Tibial artery (tissue), 4 donors: ENCODE measurements at places on chromosomes 6 and 20.
A peak's percentile ranks its signal among the peaks of the same experiment; 100 is the strongest.

DNA sequence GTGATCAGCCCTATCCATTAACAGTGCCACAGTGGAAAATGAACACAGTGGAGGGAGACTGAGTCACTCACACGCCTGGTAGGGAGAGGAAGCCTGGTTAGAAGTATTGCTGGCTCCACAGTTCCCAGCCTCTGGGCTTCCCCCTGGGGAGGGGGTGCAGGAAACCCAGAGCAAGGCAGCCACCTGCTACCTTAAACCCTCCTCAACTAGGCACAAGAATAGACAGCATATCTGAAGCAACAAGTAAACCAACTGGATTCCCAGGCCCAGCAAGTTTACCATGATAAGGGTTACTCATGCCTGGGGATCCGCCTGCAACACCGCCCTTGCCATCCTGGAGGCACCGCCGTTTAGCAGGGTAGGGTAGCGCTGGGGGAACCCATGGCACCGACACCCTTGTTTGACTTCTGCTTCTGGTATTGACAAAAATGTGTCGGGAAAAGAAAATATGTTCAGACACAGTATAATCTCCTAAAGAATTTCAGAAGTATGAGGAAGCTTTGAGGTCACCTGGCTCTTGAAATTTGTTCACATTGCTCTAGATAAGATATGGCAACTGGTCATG, 38.3 kb downstream of the SLC22A23 start:
- DNase-seq: no peak

DNA sequence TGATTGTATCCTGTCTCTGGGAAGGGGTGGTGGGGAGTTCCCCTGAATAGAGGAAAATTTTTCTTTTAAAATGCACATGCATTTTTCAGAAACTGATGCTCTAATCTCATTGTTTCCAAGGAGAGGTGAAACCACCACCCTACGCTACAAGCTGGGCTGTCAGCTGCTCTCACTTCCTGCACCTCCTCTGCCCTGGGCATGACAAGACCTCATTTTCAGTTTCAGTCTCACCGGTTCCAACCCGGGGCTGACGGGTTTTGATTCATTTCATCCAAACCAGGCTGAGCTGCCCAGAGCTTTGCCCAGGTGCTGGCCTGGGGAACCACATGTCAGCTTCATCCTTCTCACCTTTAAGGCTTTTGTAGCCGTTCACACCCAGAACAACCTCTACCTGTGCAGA, 99.7 kb downstream of the EYA2 start:
- DNase-seq: no peak

- DNase-seq: no peak
Measured at GRCh38 chr6:3905945-3906845, 57.0 kb downstream of the FAM50B start.

DNA sequence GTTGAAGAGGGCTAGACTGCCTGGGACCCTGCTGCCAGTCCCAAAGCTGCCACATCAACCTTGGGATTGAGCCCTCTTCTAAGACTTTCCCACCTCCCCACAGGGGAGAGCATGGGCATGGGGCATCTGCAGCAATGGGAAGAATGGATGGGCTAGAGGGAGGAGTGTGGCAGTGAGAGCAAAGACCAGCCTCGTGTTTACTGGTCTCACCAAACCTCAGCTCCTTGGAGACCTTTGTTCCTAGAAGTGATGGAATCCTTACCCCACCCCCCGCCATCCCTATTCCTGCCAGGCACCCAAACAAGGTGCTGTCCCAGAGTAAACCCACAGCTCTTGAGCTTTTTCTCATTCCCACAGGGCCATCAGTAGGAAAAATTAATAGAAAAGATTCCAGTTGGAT, 20.0 kb upstream of the ARMC12 start:
- DNase-seq: no peak

DNA sequence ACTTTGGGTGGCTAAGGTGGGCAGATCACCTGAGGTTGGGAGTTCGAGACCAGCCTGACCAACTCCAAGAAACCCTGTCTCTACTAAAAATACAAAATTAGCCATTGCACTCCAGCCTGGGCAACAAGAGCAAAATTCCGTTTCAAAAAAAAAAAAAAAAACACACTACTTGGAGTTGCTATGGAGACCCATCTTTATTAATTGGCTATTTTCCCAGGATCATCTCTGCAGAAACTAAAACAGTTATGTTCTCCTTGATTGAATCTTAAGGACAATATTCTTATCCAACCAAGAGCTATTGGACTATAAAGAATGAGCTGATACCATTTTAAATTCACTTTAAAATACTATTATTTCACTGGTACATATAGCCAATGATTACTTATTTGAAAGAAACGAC, 14.7 kb downstream of the AKIRIN2 start:
- DNase-seq: no peak

- no peak for DNase-seq
Measured at GRCh38 chr6:25016014-25016720, 80.4 kb upstream of the RIPOR2 start.

DNA sequence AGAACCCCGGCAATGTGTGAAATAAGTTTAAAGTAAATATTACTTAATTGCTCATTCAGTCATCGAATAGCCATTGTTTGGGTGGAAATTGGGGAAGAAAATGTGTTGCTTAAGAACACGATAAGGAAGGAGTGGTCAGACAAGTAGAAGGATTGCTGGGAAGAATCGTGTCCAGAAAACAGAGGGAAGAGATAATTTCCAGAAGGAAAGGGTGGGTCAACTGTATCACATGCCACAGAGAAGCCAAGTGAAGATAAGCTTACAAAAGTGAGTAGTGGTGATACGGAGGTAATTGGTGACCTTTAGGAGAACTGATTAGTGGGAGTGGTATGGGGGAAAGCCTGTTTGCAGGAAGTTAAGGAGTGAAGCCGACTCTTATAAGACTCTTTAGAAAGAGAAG, 306.2 kb downstream of the SOX4 start:
- DNase-seq: no peak

- DNase-seq: no peak
Measured at GRCh38 chr20:58107533-58107932, 120.9 kb downstream of the ANKRD60 start.

GRCh38 chr6:127494240-127494767, 24.8 kb downstream of the MTCL3 start:
- DNase-seq: no peak

GRCh38 chr6:129890164-129890563, 29.0 kb upstream of the TMEM244 start:
- DNase-seq: no peak

DNA sequence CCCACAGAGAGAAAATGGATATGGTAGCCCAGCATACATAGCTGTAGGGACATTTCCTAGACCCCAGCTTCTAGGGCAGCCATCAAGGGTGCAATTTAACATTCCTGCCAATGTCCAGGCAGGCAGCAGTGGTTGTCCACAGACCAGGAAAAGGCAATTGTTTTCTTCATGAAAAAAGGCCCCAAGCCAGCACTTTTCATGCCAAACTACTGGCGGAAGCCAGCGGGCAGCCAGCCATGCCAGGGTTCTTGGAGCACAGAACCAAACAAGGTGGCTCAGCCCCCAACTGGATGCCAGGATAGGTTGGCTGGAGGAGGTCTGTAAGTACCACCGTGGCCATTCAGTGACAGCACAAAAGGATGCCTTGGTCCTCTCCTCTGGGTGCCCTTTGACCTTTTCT, 94.6 kb downstream of the BANF2 start:
- peak; percentile 32 for DNase-seq

GRCh38 chr6:119626884-119627619, 277.5 kb upstream of the MAN1A1 start:
- no peak for DNase-seq

DNA sequence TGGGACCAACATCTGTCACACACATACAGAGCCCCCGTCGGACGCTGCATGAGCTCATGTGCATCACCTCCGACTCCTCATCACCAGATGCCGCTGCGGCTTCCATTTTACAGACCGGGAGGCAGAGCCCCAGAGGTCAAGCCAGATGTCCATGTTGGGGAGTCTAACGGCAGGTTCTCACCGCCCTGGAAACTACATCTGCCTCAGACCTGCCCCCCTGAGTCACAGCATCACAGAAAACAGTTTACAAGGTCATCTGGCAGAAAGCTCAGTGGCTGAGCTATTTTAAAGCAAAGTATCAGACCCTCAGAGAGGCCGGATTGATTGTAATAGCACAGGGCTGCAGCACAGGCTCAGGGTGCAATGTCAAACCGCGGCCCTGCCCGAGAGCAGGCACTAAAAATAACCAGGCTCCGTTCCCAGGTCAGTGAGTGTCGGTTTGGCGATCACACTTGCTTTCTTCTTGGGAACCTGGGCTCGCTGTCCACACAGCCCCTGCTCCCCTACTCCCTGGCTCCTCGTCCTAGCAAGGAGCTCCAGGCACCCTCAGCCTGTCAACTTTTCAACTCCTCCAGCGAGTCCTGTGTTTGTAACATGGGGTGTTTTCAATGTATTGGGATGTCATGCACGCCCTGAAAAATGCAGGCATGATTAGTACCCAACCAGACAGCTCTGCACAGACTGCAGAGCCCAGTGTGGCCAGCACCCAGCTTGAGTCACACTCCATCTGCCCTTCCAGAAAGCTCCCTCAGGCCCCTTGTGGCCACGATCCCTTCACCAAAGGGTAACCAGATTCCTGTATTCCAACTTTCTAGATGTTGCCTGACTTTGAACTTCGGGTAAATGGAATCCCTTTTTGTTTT, 264.5 kb downstream of the CDH4 start:
- DNase-seq: no peak

- DNase-seq: no peak
Measured at GRCh38 chr6:27128311-27129094, 119.0 kb upstream of the PRSS16 start.

DNA sequence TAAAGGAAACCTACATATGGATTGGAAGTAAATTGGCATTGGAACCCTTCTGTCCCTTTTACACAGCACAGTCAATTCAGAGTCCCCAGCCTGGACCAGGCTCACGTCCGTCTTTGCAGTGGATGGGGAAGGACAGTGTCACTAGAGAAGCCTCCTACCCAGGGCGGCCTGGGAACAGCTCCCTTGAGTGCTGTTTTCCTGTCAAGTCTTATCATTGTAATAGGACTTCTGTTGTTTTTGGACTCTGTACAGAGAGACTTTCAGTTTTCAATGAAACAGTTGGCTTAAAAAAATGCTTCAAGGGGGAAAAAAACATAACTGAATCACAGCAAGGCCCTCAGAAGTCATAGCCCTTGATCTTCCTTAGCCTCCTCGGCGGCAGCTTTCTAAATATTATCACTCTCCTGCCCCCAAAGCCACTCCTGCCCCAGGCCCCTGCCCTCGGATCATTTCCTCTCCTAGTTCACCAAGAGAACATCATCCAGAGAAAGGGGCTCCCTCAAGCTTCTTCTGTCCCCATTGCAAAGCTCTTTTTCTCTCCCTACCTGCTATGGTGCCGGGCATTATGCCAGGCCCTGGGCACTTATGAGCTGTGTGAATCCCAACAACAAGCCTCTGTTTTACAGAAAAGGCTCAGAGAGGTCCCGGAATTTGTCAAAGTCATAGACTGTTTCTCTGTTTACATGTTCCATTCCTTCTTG, 37.8 kb upstream of the CNKSR3 start:
- no peak for DNase-seq

DNA sequence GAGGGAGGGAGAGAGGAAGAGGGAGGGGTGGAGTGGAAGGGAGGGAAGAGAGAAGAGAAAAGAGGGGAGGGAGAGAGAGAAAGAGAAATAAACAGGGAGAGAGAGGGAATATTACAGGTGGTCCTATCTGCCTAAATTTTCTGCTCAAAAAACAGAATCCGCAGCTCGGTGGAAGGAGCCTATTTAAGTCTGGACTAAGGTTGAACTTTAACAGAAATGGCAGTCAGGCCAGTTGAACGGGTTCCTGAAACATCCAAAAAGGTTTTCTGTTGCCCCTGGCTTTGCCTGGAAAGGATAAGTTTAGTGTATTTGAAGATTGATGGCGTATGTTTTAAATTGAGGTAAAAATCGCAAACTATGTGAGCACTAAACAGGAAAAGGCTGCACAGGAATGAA, 2.2 kb downstream of the TFAP2B start:
- DNase-seq: no peak

GRCh38 chr6:1499777-1500176, 109.9 kb upstream of the FOXC1 start:
- no peak for DNase-seq

DNA sequence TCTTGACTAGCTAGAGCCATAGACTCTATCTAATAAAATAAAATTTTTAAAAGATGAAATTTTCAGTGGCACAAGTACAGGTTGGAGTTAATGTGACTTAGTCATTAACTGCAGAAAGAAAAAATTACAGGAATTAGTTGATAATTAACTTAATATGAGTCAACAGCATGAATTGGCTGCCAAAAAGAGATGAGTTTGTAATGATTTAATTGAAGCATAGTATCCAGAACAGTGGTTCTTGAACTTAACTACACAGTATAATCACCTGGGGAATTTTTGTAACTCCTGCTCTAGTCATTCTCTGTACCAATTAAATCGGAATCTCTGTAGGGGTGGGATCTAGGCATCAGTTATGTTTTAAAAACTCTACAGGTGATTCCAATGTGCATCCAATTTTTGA, 46.3 kb upstream of the HMGN3 start:
- DNase-seq: no peak

DNA sequence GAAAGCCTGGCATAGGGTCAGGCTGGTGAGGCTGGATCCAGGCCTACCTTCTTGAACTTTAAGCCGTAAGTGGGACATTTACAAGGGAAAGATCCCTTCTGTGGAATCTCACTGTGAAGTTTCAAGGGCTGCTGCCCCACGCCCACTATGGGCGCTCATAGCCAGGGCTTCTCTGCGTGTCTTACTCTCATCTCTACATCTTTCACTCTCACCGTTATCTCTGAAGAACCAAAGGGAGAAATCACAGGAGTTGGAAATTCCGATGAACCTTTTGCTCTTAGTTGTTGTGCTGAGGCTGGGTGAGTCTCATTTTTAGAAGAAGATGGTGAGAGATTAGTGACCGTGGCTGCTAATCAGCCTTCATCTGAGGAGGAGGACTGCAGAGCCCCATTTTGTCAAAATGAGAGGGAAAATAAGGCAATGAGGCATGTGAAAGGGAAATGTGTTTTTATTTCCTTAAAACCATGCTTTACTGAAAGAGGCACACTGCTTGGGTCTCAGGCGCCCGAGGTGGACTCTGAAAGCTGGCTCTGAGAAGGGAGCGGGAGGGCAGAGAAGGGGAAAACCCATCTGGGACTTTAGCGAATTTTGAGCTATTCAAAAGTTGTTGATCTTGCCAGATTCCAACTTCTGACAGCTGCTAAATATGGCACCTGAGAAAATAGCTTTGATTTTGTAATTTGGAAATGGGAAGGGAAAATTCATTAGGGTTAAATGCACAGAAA, 301.5 kb downstream of the CLIC5 start:
- no peak for DNase-seq

- no peak for DNase-seq
Measured at GRCh38 chr20:59398537-59399205, 98.3 kb downstream of the EDN3 start.

GRCh38 chr6:152372945-152373344, 264.2 kb downstream of the SYNE1 start:
- DNase-seq: no peak
